GF-D8 (cell line): ENCODE measurements at places on chromosomes 1 and 21.

GRCh38 chr1:205306929-205307566, 14.5 kb downstream of the NUAK2 start:
- no peak for DNase-seq

DNA sequence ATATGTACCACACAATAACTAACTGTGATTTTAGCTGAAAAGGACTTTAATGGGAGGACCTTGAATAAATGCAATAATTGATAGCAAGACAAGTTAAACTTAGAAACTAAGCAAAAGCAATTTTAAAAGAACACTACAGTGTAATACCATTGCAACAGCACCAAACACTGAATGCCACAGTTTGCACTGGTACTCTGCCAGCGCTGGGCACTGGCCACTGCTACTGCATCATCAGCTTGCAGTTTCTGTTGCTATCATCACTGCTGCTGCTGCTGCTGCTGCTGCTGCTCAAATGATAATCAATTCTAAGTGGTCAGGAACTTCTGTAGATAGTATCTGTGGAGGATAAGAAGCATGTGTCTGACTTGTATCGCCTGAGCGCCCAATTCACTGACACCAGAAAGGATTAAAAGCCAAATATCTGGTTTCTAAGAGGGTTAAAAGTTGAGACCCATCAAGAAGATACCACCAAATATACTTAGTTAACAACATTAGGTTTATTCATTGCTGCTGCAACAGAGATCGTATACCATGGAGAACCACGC, 306.9 kb downstream of the LRRC40 start:
- DNase-seq: no peak

DNA sequence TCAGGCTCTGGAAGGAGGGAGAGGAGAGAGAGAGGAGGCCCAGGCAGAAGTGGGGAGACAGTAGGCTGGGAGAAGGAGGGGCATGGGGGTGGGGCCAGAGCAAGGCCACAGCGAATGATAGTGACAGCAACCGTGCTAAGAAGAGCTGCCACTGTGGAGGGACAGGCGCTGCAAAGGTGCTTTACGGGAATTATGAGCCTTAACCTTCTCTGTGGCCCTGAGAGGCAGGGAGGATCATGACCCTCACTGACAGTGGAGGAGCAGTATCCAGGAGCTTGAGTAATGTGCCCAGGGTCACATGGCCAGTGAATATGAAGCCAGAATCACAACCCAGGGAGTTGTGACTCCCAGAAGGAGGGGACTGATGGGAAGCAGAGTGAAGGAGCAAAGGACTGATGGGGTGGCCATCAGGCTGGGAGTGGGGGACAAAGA, 53.4 kb upstream of the RPL11 start:
- DNase-seq: no peak

GRCh38 chr1:147890177-147890790, 12.3 kb upstream of the GJA8 start:
- DNase-seq: no peak

DNA sequence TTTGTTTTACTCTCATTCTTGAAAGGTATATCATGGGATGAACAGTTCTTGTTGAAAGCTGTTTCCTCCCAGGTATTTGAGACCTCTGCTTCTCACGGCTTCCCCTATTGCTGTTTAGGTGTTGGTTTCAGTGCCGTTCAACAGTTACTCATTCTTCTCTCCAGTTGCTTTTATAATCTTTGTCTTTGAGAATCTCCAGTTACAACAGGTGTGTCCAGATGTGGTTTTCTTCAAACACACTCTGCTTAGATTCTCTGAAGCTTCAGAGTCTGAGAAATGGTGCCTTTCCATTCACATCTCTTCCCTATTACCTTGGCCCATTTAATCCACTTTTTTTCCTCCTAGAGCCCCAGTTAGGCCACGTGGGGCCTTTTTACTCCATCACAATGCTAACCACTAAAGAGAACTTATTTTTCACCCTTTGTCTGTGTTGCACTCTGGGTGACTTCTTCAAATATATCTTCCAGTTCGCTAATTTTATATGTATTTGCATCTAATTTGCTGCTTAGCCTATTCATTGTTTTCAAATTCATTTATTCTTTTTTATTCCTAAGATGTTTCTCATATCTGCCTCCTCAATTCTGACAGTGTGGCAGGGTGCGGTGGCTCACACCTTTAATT, 46.7 kb upstream of the SLC19A1 start:
- DNase-seq: no peak

- DNase-seq: no peak
These were observed 191.7 kb downstream of the S1PR1 start for GRCh38 chr1:101428562-101428961.

DNA sequence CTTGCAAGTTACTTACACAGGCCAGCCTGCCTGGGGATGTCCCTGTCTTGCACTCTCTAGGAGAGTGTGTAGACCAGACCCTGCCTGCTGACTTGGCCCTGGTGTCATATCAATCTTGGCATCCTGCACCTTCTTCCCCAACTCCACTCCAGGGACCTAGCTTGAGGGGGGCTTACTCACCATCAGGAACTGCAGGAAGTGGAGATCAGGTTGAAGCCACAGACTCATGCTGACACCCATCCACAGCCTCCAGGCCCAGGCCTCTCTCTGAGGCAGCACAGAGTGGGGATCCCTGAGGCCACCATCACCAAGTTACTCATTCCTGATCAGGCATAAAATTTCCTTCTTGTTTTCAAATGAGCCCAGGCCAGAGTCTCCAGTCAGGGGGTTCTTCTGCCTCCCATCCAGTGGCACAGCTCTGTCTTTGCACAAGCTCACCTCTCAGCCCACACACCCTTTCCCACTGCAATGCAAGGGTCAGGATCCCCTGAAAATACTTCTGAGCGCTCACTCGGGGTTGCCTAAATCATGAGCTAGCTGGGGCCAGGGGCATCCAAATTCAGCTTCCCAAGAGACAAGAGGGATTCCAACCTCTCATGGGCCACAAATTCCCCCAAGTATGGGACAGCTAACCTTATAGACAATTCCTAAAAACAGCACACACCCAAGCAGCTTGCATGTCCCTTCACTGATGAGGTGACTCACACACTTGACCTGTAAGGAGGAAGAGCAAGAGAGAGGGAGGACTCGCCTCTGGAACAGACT, 33.5 kb downstream of the CSMD2 start:
- no peak for DNase-seq

- no peak for DNase-seq
These were observed 39.5 kb upstream of the STMN1 start for GRCh38 chr1:25945761-25946160.

GRCh38 chr1:66546047-66546810, 12.3 kb downstream of the SGIP1 start:
- DNase-seq: no peak

DNA sequence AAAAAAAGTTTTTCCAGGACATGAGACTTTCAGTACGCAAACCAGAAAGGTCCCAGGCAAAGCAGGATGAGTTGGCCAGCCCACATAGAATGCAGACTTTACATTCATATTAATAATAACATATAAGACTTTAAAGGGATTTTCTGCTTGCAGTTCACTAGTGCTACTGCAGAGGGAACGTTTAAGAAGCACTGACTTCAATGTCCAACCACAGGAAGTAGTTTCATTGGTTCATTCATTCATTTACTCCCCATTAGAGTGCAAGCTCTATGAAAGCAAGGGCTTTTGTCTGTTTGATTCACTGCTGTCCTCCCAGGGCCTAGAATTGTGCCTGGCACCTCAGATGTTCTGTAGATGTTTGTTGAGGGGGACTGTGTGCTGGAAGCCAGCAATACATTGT, 11.8 kb upstream of the SERINC2 start:
- no peak for DNase-seq

- no peak for DNase-seq
These were observed 62.9 kb upstream of the SDC3 start for GRCh38 chr1:30971496-30971895.

DNA sequence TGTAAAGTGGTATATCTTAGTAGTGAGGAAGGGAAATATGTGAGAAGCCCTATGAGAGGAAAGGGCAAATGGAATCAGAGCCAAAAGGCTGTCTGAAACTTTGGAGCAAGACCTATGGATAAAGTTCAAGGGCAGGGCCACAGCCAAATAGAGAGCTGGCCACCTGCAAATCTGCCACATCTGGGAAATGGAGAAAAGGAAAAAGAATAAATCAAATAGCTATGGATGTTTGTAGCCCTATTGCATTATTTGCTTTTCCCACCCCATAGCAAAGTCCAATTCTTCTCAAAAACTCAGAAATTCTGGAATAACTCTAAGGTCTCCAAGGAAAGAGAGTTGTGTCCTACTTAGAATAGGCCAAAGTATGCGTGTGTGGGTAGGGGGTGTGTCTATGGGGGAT, 4.0 kb upstream of the HLX start:
- no peak for DNase-seq

GRCh38 chr1:168159251-168159650, 19.5 kb upstream of the TIPRL start:
- DNase-seq: no peak

- DNase-seq: no peak
These were observed 115.6 kb upstream of the GUCA2B start for GRCh38 chr1:42037586-42037985.

- no peak for DNase-seq
These were observed 21.8 kb downstream of the PPFIA4 start for GRCh38 chr1:203048086-203048485.

DNA sequence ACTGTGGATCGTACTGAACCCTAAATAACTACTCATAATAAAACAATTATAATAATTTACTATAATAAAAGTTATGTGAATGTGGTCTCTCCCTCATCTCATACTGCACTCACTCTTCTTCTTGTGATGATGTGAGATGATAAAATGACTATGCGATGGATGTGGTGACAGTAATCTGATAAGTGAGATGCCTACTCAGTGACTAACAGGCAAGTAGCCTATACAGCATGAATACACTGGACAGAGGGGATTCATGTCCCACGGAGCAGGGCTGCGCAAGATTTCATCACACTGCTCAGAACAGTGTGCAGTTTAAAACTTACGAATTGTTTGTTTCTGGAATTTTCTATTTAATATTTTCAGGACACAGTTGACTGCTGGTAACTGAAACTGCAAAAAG, 304.0 kb downstream of the DUSP10 start:
- DNase-seq: no peak

DNA sequence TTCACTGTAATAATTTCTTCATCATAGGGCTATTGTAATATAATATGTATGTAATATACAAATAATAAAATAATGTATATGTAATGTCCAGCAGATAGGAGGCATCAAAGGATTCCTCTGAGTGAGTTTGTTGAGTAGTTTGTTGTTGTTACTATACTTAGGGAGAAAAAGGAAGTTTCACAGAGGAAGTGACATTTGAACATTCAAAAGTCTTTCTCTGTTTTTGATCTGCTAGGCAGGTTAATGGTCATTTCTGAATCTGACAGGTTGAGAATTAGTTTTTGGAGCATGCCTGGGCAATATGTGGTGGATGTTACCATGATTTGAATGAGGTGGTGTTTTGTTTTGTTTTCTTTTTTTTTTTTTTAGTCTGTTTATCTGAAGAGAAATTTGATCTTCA, 102.1 kb downstream of the NRDC start:
- no peak for DNase-seq

DNA sequence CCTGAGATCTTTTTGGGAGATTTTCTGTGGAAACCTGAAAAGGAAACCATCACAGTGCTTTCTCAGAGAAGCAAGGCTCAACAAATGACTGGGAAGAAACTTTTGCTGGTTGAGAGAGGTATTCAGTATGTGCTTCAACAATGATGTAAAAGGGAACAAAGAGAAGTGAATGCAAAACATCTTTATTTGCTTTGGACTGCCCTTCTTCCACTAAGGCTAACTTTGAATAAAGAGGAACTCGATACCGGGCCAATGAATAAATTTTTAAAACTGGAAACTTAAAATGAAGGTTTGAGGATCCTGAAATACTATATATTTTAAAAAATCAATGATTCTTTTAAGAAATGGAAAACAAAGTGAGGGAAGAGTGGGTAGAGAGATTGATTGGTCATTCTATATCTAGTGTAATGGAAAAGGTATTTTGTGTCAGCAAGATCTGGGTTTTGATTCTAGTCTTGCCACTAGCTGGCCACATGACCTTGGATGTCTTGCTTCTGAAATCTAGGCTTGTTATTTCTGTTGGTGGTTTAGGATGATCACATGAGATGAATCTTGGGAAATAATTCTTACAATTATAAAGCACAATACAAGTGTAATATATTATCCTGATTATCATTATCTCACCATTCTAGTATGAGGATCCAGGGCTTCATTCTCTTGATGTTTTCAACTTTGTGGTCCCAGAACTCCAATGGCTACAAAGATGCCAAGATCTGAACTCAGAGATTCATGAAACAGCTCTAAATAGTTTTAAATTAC, 34.6 kb upstream of the APOBEC4 start:
- DNase-seq: no peak

DNA sequence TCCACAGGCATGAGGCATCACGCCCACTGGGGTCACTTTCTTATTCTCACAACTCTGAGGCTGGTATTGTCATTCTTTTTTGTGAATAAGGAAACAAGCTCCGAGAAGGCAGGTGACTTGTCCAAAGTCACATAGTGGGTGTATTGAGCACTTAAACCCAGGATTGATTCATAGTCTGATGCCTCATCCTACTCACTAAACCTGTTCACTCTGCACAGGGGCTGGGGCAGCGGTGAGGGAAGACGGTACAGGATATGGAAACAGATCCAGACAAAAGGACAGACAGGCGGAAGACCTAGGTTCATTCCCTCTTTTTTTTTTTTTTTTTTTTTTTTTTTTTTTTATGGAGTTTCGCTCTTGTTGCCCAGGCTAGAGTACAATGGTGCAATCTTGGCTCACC, 56.6 kb downstream of the NKAIN1 start:
- no peak for DNase-seq

DNA sequence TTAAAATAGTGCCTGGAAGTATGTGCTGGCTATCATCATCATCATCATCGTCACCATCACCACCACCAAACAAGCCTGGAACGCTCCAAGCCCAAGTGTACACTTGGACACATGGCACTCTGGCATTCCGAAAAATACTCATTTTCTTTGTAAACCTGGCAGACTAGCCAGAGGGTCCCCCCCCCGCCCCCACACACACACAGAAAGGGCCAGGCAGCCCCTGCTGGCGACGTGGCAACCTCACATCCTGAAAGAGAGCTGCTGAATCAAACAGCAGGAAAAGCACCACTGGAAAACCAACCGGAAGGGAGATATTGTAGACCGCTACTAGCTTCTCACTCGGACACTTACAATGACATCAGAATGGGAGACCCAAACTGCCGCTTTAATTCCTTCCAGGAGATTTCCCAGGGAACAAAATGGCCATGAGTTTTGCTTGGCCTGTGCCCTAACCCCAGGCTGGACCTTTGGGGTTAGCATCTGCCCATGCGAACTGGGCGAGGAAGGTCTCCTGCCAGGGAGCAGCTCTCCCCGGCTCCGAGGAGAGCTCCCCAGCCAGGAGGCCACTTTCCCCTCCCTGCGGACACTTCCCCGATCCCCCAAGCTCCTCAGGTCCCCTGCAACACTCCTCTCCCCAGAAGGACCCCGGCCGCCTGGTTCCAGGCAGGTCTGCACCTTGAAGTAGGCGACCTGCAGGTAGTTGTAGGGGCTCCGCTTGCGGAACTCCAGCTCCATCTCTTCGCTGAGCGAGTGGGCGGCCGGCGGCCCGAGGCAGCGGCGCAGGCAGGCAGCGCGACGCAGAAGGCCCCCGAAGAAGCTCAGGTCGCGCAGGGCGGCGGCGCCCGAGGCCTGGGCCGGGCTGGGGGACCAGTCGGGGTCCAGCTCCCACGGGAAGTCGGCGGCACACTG, 742 bp downstream of the P3H1 start:
- DNase-seq: no peak

GRCh38 chr1:217053676-217054075, 330.4 kb upstream of the ESRRG start:
- no peak for DNase-seq
